Heart left ventricle (tissue), 16 donors: ENCODE measurements at places on chromosomes 11 and 22.
A peak's percentile ranks its signal among the peaks of the same experiment; 100 is the strongest.

DNA sequence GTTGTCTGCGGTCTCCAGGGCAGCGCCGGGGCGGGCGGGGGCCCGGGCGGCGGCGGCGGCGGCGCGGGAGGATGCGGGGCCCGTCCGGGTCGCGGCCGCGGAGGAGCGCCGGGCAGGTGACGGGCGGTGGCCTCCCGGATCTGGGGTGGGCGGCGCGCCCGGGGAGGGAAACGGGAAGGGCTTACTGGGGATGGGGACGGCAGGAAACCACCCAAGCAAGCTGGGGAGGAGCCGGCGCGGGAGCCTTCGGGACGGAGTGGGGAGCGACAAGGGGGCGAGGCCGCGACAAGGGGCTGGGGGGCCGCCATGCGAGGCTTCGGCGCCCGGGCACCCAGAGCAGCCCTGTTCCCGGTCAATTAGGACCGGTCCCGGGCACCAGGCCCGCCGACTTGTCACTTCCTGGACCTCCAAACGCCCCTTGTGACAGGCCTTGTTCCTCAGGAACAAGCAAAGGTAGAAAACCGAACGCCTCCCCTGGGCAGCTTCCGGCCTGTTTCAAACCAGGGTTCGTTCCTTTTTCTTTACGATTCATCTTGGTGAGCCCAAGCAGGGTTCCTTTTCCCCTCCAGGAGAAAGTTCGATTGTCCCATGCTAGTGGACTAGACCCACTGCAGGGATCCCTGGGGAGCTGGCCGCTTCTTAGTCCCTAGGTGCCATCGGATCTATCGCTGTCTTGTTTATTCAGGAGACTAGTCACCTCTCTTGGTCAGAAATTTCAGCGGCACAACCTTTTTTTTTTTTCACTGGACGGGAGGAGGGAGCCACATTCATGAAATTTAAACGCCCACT lies 492 bp downstream of the JHY start:
- no peak for DNase-seq

DNA sequence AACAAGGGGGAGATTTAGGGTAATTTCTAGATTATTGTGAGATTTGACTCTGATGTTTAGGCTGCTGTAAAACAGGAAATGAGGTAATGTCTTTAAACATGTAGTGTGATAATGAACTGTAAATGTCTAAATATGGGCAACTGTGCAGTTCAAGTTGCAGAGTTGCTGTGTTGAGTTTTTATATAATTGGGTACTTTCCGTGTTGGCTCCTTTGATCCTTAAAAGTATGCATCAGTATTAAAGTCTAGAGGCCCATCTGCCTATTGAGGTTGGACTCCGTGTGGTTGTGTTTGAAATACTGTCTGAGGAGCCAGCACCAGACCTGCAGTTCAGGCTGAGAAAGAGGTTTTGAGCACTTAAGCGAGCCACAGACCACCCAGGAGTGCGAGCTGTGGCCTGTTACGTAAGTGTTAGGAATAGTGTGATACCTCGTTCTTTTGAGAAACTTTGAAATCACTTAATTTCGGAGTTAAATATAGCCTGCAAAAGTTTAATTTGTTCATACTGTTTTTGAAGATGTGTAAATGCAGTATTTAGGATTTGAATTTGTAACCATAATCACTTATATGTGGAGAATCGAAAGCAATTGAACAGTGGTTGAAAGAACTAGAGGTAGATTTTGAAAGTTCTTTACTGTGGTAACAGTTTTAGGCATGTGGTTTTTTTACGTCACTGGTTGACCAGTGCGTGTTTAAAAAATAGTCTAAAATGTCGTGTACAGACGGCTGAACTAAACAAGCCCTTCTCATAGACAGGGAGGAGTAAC lies 9.0 kb downstream of the FAM118A start:
- DNase-seq: no peak

DNA sequence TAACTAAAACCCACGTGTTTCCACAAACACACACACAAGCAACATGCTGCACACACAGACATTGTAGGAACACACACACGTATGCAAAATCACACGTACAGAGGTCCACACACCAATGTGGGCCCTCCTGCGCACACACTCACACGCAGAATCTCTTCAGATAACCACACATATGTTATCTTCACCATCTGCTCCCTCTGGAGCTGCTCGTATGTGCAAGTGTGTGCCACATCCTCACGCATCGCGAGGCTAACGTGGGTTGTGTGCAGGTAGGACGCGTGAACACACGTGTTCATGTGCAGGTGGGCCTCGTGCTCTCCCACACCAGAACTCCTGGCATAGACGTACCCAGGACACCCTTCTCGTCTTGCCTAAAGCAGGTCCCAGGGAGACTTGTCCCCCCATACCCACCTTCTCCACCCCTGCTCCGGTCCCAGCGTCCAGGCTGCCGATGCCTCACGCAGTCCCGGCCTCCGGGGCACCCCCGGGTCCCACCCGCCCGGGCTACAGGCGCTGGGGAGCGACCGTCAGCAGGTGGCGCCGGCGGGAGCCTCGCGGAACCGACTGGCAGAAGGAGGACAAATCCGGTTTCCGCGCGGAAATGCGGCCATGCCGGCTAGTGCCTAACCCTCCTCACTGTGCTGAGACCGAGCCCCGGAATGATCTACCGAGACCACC lies 10.3 kb upstream of the IGSF9B start:
- DNase-seq: peak; percentile 65

DNA sequence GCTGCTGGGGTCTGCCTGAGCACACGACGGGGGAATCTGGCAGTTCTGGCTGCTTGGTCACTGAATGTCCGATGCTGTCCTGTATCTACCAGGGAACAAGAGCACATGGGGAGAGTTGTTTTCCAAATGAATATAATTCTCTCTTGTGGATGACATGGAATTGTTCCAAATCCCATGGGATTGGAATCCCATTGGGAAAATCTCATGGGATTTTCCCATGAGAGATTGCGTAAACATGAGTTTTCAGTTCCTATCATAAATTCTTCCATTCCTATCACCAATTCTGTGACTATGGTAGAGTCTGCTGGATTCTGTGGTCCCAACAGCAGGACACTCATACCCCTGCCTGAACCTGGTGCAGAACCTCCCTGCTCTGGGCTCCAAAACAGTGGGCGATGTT lies 35.6 kb upstream of the IGLL5 start:
- DNase-seq: no peak

DNA sequence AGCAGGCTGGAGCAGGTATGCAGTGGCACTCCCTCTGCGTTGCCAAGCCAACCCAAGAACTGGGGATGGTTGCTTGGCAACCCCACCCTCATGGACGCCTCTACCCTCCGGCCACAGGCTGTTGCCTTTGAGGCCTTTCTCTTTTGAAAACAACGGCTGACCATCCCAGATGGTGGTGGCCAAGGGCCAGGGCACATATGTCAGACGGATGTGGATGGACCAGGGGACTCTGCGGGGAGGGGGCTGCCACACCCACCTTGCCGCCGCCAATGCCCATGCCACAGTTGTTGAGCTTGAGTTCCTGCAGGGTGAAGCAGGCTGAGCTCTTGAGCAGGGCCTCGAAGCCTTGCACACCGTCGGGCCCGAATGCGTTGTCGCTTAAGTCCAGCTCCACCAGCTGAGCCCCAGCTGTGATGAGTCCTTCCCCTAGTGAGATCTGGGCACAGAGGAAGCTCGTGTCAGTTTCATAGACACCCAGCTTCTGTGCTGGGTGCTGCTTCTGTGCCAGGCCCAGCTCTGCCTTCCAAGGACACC lies 21.5 kb downstream of the RANGAP1 start:
- DNase-seq: no peak

DNA sequence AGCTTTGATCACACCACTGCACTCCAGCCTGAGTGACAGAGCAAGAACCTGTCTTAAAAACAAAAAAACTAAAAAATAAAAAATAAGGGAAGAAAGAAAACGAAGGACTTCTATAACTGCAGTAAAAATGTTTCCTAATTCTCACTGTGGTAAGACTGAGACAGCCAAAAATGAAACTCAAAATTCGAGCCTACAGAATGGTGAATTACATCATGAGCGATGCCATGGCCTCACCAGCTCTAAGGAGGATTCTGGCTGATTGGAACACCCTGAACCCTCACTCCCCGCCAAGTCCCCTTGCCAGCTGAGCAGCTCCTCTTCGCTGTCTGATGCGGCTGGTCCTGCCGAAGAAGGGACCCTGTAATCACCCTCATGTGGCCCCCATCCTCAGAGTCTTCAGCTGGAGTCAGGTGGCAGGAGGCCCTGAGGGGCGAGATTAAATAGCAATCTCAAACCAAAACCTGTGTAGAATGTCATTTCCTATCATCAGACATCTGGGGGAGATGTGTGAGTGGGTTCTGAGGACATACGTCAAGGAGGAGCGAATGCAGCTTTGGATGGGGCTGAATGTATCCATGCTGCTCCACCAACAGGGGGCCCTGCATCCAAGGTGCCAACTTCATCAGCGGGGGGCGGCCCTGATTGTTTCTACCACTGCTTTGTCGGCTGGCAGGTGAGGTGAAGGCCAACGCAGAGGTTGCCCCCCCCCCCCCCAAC lies 29.2 kb downstream of the PDGFB start:
- DNase-seq: peak; percentile 17

- no peak for DNase-seq
Measured at GRCh38 chr22:27709919-27710675, 91.5 kb downstream of the MN1 start.

DNA sequence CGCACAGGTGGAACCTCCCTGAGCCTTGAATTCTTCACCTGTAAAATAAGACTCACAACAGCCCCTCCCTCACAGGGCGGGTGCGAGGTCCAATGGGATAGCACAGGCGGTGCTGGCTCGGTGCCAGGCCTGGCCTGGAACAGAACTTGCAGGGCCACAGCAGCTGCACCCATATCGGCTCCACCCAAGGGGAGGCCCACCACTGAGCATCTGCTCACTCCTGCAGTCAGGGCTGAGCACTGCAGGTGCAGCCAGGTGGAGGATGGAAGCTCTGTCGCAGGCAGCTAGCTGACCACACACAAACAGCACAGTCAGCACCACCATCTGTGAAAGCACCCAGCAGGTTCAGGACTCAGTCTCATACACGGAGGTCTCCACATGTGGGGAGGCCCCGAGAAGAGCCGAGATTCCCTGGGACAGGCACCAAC lies 19.6 kb downstream of the VPS37C start:
- peak; percentile 52 for DNase-seq

GRCh38 chr11:12998336-12998735 lies 10.8 kb upstream of the RASSF10 start:
- no peak for DNase-seq

- DNase-seq: no peak
Measured at GRCh38 chr22:26822313-26822712, 164.9 kb downstream of the MIAT start.

- DNase-seq: peak; percentile 88
Measured at GRCh38 chr11:112289588-112290492, 29.2 kb upstream of the PLET1 start.

GRCh38 chr22:37982938-37983859 lies 1.2 kb downstream of the SOX10 start:
- no peak for DNase-seq

DNA sequence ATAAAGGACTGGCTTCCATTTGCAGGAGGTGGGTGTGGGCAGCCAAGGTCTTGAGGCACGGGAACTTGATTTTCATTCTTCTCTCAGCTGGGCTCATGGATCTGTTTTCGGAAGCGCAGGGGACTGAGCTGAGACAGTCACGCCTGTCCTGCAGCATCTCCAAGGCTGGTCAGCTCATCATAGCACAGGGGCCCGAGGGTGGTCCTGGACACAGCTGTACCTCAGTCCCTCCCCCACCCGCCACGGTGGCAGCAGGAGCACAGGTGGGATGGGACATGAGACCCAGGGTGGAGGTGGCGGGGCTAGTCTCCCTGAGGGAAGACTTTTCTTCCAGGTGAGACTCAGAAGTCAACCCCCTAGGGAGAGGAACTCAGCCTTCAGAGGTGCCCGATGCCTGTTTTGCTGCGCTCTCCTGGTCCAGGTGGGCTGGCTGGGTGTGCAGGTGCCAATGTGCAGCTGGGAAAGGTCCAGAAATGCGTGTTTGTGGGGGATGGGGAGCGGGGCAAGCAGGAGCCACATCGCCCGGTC lies 3.7 kb downstream of the ADAMTS8 start:
- no peak for DNase-seq

DNA sequence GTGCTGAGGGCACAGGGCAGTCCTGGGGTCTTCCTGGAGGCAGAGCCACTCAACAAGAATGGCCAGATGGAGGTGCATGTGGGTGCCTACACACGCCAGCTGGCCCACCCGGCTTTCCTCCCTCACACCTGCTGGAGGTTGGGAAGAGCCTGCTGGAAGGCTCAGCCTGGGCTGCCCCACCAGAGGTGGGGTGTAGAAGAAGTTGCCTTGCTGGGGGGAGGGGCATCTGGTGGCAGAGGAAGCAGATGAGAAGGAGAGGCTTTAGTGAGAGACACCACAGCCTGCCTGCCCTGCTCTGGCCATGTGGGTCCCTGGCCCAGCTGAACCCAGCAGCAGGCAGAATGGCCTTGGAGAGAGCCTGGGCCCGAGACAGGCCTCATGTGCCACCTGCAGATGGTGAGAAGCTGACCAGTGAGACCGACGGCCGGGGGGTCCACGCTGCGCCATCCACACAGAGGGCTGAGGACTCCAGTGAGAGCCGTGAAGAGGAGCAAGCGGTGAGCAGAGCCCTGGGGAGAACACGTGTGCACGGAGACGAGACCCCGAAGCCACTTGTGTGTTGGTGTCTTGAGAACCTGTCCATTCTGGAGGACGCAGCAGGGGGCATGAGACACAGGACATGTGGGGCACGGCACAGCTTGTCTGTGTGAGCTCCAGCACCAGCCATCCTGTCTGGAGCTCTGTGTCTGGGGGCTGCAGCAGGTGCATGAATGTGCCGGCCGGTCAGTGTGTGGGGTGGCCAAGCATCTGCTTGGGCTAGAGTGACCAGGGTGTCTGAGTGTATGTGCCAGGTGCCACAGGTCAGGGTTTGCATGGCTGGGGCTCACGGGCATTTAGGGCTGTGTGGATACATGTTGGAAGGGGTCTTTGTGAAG lies 2.7 kb downstream of the B4GALNT4 start:
- peak; percentile 58 for DNase-seq

DNA sequence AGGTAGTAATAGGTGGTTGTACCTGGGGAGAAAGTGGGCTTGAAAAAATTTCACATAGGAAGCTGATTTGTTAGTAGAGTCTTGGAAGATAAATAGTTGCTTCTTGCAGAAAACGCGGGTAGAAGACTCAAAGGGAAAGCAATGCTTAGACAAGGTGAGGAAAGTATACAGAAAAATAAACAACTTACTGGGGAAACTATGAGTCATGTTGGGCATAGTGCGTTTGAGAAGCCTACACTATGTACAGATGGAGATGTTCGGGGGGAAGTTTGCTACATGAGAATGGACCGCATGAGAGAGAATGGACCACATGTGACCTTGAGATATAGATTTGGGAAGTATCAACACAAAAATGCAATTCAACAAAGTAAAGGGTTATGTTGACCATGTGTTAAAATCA lies 86.7 kb upstream of the DDI1 start:
- DNase-seq: no peak

DNA sequence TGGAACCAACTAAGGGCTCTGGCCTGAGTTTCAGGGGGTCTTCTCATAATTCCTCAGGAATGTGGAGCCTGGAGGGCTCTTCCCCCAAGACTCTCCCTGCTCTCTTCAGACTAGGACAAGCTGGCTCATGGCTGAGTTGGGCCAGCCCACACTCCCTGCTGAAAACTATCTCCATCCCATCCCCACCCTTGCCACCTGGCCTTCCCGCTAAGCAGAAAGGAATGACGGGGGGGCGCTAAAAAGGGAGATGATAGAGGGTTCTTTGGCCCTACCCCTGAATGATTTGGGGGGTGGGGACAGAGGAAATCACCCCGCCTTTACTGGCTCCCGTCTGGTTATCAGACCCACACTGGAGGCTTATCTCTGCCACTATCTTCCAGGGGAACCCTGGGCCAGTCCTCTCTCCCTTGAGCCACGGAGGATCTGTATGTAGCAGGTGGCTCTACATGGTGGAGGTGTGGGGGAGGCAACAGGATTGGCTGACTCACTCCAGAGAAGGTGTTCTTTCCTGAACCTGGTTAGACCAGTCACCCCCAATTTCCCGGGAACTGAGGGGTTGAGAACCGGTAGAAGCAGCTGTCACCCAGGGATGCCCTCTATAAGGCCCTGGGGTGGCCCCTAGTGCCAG lies 5.7 kb downstream of the SMTN start:
- no peak for DNase-seq
